ENCODE measurements at places on chromosomes 12 and 14.
A peak's percentile ranks its signal among the peaks of the same experiment; 100 is the strongest.

DNA sequence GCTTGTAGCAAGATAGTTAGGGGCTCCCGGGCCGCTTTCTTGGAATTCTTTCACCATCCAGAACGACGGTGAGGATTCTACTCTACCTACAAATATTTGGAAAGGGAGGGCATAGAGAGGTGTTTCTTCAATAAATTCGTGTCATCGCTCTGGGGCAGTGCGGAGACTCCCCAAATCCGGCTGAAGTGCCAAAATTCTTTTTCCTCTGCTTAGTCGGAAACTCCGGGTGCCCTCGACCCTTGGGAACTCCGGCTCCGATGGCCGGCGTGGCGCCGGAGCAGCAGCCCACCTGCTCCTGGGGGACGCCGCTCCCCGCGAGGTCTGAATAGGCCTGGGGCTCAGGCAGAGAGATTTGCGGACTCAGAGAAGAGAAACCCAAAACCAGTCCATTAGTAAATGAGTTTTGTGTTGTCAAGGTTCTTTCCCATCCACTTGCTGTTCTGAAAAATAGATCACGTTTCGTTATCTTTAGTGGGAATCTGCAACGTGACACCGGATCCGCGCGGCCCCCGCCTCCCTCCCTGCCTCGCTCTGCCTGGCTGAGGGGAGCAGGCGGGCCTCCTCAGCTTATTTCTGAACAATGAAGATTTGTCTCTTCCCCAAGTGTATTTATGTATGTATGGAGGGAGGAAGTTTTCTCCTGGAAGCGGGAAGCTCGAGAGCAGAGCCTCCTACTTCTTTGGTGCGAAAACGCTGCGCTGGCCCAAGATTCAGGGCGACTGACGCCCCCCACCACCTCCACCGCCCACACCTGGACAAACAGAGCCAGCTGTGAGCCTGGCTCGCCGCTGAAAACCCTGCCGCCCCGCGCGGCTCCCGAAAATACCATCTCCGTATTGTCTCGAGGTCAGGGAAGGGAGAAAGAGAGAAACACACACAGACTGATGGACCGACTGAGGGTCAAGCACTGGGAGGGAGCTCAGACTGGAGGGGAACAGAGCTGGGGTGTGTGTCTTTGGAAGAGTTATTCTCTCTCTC is 3.7 kb upstream of the SIX1 start:
- no peaks in the 10 kb centered on the region for H3K36me3 ChIP-seq
- no peak overlapping the region for H3K27ac ChIP-seq
- no peak overlapping the region for H3K4me3 ChIP-seq
- DNase-seq: no peak
- H3K27me3 ChIP-seq: peaks cover 96% of the 10 kb centered on the region
- peaks cover 15% of the 10 kb centered on the region for H3K4me1 ChIP-seq

DNA sequence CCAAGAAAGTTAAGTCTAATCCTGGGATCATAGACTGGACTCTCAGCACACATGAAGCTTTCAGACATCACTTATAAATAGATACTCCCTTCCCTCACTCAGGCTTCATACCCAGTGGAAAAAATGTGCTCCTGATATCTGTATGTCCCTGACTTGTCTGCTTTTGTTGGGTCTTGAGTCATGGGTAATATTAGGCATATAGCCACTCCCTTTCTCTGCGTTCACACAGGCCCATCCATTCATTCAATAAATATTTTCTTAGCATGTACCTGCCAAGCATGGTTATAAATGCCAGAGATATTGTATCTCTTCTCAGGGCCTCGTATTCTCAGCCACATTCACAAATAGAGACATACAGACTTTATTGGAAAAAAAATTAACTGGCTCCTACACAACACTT is 43.5 kb downstream of the COX16 start:
- H3K36me3 ChIP-seq: no peaks in the 10 kb centered on the region
- no peaks in the 10 kb centered on the region for H3K27me3 ChIP-seq
- DNase-seq: no peak
- H3K27ac ChIP-seq: no peak overlapping the region
- no peak overlapping the region for H3K4me3 ChIP-seq

- no peaks in the 10 kb centered on the region for H3K4me1 ChIP-seq
- no peak for DNase-seq
- no peak overlapping the region for H3K4me3 ChIP-seq
- no peaks in the 10 kb centered on the region for H3K27me3 ChIP-seq
- no peak overlapping the region for H3K27ac ChIP-seq
Measured at GRCh38 chr14:24873551-24873950, 176.4 kb downstream of the STXBP6 start.

- no peaks in the 10 kb centered on the region for H3K27me3 ChIP-seq
- no peak overlapping the region for H3K4me3 ChIP-seq
- no peaks in the 10 kb centered on the region for H3K4me1 ChIP-seq
- no peaks in the 10 kb centered on the region for H3K36me3 ChIP-seq
- DNase-seq: no peak
Measured at GRCh38 chr14:78566859-78567172, 396.6 kb downstream of the NRXN3 start.

GRCh38 chr12:120497524-120498150 is 1.7 kb downstream of the DYNLL1 start:
- no peaks in the 10 kb centered on the region for H3K27me3 ChIP-seq
- peak overlapping the region; percentile 86 for H3K4me3 ChIP-seq
- H3K4me1 ChIP-seq: peaks cover 12% of the 10 kb centered on the region
- no peak for DNase-seq
- H3K36me3 ChIP-seq: no peaks in the 10 kb centered on the region

DNA sequence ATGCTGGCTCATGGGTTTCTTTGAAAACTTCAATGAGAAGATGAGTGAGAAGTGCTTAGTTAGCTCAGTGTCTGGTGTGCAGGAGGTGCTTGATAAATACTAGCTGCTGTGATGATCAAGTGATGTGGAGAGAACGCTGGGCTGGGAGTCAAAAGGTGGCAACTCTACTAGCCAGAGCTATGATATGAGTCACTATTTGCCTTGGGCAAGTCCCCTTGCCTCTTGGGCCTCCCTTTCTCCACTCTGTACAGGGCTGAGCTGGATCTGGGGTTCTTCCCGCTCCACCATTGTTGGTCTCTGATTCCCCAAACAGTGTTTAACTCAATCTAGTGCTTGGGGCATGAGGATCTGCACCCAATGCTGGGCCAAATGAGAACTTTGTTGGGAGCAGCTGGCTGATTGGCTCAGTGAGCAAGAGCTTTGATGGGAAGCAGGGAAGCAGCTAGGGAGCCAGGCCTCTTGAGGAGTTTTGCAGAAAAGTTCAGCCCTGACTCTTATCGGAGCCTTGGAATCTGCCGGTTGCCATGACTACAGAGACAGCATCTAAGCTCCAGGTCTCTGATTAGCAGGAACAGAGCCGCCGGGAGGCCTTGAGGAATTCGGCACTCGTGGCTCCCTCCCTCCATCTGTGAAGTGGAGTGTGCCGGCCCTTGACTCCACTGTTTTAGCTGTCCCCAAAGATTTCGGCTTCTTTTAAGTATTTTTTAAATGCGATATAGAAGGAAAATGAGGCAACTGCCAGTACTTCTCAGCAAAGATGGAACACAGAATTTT is 82.1 kb upstream of the HSPB8 start:
- DNase-seq: no peak
- no peak overlapping the region for H3K4me3 ChIP-seq
- H3K27ac ChIP-seq: no peak overlapping the region
- H3K27me3 ChIP-seq: no peaks in the 10 kb centered on the region
- no peaks in the 10 kb centered on the region for H3K4me1 ChIP-seq
- H3K36me3 ChIP-seq: no peaks in the 10 kb centered on the region

GRCh38 chr12:87856-88255 is 21.3 kb downstream of the IQSEC3 start:
- no peak overlapping the region for H3K27ac ChIP-seq
- H3K4me1 ChIP-seq: no peaks in the 10 kb centered on the region
- no peak overlapping the region for H3K4me3 ChIP-seq

DNA sequence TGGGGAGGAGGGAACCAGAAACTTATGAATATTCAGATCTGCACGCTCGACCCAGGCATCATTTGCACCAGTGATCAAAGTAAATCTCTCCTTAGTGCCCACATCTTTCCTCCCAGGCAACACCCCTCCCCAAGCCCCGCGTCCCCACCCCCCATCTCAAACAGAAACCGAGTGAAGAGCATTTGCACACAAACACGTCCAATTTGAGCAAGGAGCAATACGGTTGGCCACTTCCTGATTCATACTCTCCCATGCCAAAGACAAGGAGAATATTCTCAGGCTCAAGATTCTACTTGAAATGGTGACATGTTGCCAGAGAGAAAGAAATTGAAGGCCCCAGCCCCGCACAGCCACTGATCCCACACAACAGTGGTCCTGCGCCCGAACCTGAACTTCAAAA is 7.1 kb downstream of the FOXN3 start:
- no peak for DNase-seq
- no peaks in the 10 kb centered on the region for H3K27me3 ChIP-seq
- no peaks in the 10 kb centered on the region for H3K36me3 ChIP-seq
- H3K4me3 ChIP-seq: no peak overlapping the region

GRCh38 chr12:45669792-45670191 is 59.7 kb upstream of the ARID2 start:
- peaks cover 16% of the 10 kb centered on the region for H3K4me1 ChIP-seq
- DNase-seq: no peak
- H3K27ac ChIP-seq: no peak overlapping the region
- no peaks in the 10 kb centered on the region for H3K27me3 ChIP-seq
- H3K36me3 ChIP-seq: no peaks in the 10 kb centered on the region

- H3K4me1 ChIP-seq: no peaks in the 10 kb centered on the region
- peaks cover 15% of the 10 kb centered on the region for H3K36me3 ChIP-seq
- no peaks in the 10 kb centered on the region for H3K27me3 ChIP-seq
- no peak overlapping the region for H3K4me3 ChIP-seq
- no peak overlapping the region for H3K27ac ChIP-seq
Measured at GRCh38 chr14:102901633-102902032, 20.8 kb upstream of the AMN start.

- no peaks in the 10 kb centered on the region for H3K27me3 ChIP-seq
- peak overlapping the region; percentile 76 for H3K27ac ChIP-seq
- H3K36me3 ChIP-seq: no peaks in the 10 kb centered on the region
- DNase-seq: no peak
- peak overlapping the region; percentile 32 for H3K4me3 ChIP-seq
Measured at GRCh38 chr14:77039285-77040058, 11.0 kb upstream of the IRF2BPL start.

- H3K27me3 ChIP-seq: peaks cover 3% of the 10 kb centered on the region
- no peaks in the 10 kb centered on the region for H3K4me1 ChIP-seq
- H3K27ac ChIP-seq: no peak overlapping the region
- DNase-seq: no peak
Measured at GRCh38 chr12:116610971-116611541, 51.9 kb downstream of the MAP1LC3B2 start.

DNA sequence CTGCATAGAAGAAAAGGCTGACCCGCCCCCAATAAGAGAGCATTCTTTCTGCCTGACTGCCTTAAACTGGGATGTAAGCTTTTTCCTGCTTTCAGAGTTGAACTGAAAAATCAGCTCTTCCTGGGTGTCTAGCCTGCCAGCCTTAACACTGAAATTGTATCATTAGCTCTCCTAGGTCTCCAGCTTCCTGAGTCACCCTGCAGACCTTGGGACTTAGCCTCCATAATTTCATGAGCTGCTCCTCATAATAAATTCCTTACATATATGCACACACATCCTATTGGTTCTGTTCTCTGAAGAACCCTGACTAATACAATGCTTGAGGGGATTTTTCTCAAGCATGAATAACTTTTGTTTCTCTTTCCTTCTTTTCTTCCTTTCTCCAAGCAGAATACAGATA is 76.4 kb upstream of the FAR2 start:
- peaks cover 13% of the 10 kb centered on the region for H3K4me1 ChIP-seq
- peak overlapping the region; percentile 31 for H3K27ac ChIP-seq
- DNase-seq: no peak
- H3K4me3 ChIP-seq: no peak overlapping the region
- H3K36me3 ChIP-seq: no peaks in the 10 kb centered on the region

DNA sequence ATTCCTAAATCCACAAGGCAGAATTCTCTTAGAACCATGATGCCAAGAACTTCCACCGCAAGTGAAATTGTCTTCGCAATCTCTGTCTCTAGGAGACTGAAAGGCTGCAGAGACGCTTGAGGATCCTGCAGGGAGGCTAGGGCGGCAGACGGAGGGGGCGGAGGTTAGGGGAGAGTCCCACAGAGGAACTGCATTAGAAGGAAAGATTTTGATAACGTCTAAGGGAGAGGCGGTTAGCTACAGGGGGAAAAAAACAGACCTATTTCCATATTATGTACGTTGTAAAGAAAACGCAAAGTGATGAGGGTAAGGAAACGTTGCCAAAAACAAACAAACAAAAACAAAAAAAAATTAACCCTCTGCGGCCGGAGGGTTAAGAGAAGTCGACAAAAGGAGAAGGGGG is 595 bp downstream of the KLHL28 start:
- DNase-seq: no peak
- H3K27ac ChIP-seq: peak overlapping the region; percentile 96
- H3K27me3 ChIP-seq: no peaks in the 10 kb centered on the region
- H3K4me3 ChIP-seq: peak overlapping the region; percentile 99

DNA sequence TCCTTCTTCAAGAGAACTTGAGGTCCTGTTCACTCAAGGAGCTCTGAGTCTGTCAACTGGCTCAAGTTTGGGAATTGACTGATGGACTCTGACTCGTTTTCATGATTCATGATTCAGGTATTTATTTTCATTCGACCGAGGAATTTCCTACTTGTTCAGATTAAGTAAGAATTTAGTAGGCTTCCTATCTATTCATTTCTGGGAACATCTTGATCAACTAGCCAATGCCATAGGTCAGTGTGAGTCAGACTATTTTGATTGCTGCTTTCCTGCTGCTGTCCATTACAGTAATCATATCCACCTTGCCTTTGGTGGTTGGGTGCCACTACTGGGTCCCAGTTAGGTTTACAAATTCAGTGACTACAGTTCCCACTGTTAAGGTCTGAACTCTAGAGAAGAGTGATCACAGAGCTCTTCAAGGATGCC is 6.1 kb downstream of the FAM186A start:
- no peaks in the 10 kb centered on the region for H3K27me3 ChIP-seq
- no peaks in the 10 kb centered on the region for H3K36me3 ChIP-seq
- no peak overlapping the region for H3K4me3 ChIP-seq
- peak; percentile 54 for DNase-seq

DNA sequence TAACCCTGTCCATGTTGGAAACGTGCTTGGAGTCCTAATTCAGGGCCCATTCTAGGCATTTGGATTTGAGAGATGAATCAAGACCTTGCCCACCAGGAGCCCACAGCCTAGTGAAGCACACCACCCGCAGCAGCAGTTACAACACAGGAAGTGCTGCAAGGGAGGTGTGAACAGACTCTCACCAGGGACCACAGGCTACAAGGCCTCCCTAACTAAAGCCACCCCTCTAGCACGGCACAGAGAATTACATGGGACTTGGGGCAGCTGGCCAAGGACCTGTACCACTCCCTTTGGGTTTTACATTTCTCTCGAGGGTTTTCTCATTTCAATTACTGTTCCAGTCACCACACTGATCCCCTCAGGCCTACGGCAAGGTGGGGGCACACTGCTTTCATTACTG is 49.5 kb upstream of the FOXN3 start:
- no peak overlapping the region for H3K27ac ChIP-seq
- DNase-seq: no peak
- no peak overlapping the region for H3K4me3 ChIP-seq

Measured in keratinocyte (primary cell).